ENCODE measurements at places on chromosomes 12 and 14.
A peak's percentile ranks its signal among the peaks of the same experiment; 100 is the strongest.

DNA sequence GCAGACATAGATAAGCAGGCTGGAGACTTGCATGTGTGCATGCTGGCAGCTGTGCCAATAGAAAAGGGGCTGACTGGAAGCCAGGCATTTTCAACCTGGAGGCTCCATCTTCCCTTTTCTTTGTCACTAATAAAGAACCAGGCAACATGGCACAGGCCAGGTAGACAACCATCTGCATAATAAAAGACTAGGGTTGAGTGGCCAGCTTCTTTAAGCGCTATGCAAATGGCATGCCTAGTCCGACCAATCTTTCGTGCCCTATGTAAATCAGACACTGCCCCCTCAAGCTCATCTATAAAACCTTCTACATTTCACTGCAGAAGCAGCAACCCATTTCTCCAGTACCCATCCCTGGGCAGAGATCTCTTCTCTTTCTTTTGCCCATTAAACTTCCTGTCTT, 4.6 kb upstream of the KLRC1 start:
- DNase-seq, result no peak

DNA sequence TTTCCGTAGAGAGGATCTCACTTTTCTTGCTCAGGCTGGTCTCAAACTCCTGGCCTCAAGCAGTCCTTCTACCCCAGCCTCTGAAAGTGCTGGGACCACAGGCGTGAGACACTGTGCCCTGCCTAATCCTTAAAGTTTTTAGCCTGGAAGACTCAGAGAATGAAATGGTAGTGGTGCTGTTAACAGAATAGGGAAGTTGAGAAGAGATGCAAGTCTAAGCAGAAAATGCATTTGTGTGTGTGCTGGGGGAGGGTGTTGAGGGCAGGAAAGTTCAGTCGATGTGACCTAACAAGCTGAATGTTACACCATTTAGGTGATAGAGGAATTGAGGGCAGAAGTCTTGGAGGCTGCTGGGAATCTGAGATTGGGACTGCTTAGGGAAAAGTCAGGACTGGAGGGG, 6.9 kb upstream of the TUBA1A start:
- DNase-seq, result no peak

DNA sequence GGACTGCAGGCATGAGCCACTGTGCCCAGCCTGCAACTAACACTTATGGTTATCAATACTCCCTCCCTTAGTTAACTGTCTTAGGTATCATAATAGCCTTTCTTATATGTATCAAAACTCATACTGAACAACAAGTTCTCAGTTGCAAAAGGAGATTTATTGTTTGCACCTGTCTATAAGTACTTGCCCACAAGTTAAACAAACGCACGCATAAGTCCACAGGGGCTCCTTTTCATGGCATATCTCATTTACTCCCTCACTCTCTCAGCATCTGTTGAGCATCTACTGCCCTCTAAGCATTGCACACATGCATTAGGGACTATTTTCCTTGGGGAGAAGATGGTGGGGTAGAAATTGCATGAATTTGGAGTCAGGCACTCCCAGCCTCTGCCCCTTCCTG, 46.7 kb upstream of the CORO1C start:
- no peak for DNase-seq

GRCh38 chr14:55350461-55350860, 61.2 kb downstream of the ATG14 start:
- no peak for DNase-seq

DNA sequence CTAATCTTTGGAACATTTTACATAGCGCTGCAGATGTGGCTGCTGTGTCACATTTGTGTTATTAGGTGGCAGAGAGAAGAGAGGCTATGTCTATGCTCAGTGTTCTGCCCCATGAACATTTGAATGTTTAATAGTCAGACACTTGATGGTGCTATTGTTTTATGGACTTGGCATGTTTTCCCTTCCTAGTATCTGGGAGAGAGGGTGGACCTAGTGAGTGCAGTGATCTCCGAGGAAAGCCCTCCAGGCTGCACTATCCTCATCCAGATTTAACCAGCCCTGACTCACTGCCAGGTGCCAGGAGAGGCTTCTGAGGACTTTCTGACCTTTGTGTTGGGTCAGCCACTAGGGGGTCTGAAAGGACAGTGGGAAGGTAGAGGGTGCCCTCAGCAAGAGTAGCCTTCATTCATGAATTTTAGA, 24.3 kb downstream of the ZFC3H1 start:
- no peak for DNase-seq

GRCh38 chr12:61037792-61038191, 1222.4 kb upstream of the USP15 start:
- DNase-seq, result no peak

GRCh38 chr14:24332268-24332993, 2.4 kb downstream of the ADCY4 start:
- peak; percentile 29 for DNase-seq

- DNase-seq, result no peak
Observed at GRCh38 chr14:105299654-105300541, 903 bp downstream of the BRF1 start.

DNA sequence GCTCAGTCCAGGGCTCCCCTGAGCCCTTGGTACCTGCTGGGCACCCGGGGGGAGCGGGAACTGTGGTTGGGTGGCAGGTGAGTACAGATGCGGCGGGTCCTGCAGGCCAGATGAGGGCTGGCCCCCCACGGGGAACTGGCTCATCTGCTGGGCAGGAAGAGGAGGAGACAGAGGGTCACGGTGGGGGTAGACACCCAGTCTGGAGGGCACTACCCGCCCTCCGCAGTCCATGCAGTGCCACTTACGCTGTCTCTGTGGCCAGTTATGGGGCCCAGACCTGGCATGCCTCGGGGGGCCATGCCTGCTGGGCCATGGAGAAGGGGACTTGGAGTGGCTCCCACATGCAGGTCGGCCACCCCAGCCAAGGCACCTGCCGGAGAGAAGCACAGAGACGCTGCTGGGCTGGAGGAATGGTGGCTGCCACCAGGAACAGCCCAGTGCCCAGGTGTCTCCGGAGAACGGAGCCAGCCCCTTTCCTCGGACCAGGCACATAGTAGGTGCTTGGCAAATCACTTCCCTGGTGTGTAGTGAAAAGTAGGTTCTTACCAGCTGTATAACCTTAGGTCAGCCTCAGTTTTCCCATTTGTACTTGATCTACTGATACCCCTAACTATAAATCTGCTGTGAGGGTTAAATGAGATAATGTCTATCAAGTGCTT, 21.1 kb downstream of the FOXN4 start:
- DNase-seq, result no peak

- no peak for DNase-seq
Observed at GRCh38 chr14:54791001-54791400, 111.6 kb downstream of the GCH1 start.

GRCh38 chr14:92480856-92481255, 32.7 kb upstream of the RIN3 start:
- DNase-seq, result no peak

GRCh38 chr12:113804961-113805600, 161.0 kb downstream of the RBM19 start:
- no peak for DNase-seq

GRCh38 chr12:31773223-31773750, 44.5 kb upstream of the AMN1 start:
- no peak for DNase-seq

DNA sequence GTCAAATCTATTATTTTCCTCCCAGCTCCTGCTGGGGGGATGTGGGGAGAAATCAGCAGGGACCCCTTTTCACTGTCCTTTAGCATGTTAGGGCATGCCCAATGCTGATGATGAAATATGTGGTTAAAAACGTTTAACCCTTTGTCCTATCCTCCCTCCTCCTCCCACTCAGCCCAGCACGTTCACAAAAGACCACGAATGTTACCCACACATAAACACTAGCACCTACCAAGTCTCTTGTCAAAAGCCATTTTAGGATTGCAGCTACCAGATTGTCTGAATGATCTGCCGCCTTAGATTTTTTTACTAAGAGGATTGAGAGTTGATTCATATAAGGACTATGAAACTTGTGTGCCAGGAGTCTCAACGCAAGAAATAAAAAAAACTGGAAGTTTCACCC, 70.4 kb downstream of the TBK1 start:
- DNase-seq, result no peak

Measured in NCI-H1930 (cell line).